ENCODE measurements at places on chromosomes 3 and 15.

- no peak for DNase-seq
Measured at GRCh38 chr3:56573501-56573900, 16.5 kb downstream of the CCDC66 start.

DNA sequence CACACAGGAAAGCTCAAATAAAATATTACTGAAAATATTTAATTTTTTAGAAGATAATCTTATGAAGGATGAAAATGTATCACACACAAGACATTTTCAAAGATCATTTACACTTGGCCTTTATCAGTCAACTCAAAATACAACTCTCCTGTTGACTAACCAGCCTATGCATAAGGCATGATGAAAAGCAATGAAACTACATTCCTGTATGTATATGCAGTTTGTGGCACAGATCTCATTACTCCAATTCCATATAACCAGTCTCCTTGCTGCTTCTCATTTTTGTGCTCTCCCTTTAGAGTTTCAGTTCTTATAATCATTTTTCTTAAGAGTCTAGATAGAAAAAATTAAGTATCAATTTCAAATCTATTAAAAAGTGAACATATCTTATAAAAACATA, 25.8 kb downstream of the AQR start:
- no peak for DNase-seq

DNA sequence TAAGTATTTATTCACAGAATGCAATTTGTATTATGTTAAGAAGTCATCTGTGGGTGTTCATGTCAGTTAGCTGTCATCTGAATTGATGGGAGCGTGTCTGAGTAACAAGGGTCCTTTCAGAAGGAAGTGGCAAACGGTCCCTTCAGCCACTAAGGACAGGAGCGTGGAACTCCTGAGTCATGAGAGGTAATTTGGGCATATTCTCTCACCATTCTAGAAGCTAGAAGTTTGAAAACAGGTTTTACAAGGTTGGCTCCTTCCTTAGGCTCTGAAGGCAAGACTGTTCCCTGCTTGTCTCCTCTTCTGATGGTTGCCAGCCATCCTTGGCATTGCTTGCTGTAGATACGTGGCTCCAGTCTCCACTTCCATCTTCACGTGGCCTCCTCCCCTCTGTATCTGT, 19.7 kb downstream of the ABHD2 start:
- DNase-seq = no peak

GRCh38 chr3:171936191-171936841, 93.2 kb downstream of the TMEM212 start:
- DNase-seq = peak; percentile 95

GRCh38 chr3:28089527-28089897, 151.9 kb upstream of the CMC1 start:
- DNase-seq = no peak

- no peak for DNase-seq
Measured at GRCh38 chr3:41847679-41848078, 114.2 kb downstream of the ULK4 start.

DNA sequence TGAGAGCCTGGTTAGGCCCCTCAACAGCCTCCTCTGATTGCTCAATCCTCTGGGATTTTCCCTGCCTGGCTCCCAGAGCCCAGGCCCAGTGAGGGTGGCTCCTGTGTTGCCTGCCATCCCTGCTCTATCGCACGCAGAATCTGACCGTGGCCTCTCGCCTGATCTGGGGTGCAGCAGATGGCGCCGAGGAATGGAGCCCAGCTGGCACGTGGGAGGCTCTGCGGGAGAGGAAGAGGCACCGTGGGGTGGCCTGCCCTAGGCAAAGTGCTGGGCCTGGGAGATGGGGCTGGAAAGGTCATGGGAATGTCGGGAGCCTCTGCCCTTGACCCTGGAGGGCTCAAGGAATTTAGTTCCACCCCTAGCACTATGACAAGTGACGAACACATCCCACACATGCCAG, 10.3 kb downstream of the SV2B start:
- DNase-seq = no peak

- peak; percentile 40 for DNase-seq
Measured at GRCh38 chr3:12966847-12967605, 106.2 kb downstream of the IQSEC1 start.

DNA sequence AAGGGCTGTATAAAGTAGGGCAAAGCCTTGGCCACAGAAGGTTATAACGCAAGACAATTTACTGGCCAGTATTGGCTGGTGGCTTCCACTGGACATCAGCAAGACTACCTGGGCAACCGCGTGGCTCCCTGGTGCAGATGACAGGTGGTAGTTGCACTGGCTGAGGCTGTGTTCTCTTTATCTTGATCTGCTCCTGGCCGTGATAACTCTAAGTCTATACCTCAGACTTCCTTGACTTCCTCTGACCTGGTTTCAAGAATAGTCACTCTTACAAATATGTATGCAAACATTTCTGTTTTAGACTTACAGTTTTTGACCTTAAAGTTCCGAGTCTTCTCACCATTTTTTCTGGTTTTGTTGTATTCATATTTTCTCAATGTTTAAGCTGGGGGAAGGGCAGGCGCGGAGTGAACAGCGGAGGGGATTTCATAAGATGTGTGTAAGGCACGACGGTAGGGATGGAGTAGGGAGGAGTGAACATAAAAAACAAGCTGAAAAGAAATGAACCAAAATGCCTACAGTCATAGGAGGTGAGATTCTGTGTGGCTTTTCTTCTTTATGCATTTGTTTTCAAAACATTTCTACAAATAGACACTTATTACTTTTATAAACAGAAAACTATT, 15.2 kb upstream of the TMEM212 start:
- DNase-seq = peak; percentile 73

DNA sequence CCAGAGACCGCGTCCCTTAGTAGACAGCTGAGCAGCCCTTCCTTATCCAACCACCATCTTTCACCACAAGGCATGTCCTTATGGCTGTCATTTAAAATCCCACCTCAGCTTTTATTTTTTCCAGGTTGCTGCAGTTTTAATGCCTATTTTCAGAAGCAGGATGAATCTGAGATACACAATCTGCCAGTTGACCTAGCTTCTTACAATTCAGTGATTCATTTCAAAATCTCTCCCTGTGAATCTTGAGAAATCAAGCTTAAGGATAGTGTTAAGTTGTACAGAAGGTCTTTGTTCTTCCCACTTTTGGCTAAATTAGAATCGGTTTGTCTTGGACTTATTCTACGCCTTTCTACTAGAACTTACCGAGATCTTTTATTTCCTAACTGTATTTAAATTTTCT, 522.3 kb upstream of the CFAP20DC start:
- peak; percentile 15 for DNase-seq

DNA sequence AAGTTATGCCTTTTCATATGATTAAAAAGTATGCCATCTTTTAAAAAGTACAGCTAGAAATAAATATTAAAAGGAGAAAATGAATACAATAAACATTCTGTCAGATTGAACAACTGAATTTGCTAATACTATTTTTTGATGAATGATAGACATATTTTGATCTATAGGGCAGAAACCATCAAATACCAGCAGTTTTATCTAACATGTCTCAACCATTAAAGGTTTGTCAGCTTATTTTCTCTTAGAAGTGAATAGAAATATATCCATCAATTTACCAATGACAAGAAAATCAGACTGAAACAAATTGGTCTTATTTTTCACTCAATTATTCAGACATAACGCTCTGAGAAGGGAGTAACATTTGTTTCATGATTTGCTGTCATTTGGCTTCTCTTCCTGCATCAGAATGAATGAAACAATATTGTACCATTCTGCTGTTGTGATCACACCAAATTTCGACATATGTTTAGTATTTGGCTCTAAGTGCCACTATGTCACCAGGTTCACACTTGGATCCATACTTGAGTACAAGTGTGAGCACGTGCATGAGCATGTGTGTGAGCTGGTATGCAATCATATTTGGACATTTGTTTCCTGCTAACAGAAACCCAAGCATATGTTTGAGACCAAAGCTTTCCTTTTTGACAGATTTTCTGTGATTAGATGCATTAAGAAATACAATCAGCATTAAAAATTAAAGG, 86.5 kb downstream of the THRB start:
- no peak for DNase-seq

Data from choroid plexus epithelial cell (primary cell).